DMS153 (cell line): ENCODE measurements at places on chromosomes 4 and X.

GRCh38 chr4:188198982-188199792, 59.9 kb downstream of the TRIML1 start:
- no peak for DNase-seq

DNA sequence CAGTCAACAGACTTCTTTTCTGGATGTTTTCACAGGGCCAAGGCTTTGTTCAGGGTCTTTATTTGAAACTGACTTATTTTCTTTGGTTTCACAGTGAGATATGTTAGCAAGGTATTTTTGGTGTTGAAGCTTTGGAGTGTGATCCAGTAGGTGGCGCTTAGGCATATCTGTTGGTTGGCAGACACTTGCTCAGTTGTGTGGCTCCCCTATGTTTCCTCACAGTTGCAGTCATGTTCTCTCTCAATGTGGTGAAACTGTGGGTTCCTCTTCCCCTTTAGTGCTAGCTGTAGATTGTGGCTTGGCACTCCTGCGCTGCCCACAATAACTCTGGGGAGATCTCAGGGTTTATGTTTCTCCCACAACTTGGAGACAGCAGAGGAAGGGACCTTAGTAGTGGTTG, 460.8 kb downstream of the SLITRK2 start:
- DNase-seq, result no peak

GRCh38 chr4:81314897-81315470, 100.0 kb upstream of the PRKG2 start:
- no peak for DNase-seq

DNA sequence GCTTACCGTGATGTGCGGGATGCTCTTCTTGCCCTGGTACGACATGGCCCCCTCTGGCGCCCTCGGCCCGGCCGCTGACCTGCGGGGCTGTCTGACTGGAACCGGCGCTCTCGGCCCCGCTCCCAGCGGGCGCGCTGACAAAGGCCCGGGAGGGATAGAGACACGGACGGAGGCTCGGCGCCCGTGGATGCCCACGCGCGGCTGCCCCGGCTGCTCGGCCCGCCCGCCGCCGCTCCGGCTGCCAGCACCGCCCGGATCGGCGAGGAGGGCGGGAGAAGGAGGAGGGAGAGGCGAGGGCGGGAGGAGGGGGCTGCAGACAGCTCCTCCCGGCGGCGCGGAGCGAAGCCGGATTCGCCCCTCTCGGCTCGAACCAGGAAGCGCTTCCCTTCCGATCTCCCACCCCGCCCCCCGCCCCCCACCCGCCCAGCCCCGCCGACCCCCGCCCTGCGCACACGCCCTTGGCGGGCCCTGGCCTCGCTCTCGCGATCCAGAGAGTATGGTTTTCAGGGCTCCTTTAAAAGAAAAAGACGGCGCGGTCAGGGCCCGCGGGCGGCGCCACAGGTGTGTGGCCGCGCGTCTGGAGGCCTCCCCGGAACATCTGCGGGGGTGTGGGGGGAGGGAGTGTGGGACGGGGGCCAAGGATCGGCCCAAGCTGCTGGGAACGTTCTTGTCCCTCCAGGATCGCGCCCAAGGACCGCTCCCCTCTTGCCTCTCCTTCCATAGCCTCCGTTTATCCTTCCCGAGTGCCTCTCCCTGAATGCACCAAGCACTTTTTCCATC, 4.5 kb downstream of the CRMP1 start:
- no peak for DNase-seq

DNA sequence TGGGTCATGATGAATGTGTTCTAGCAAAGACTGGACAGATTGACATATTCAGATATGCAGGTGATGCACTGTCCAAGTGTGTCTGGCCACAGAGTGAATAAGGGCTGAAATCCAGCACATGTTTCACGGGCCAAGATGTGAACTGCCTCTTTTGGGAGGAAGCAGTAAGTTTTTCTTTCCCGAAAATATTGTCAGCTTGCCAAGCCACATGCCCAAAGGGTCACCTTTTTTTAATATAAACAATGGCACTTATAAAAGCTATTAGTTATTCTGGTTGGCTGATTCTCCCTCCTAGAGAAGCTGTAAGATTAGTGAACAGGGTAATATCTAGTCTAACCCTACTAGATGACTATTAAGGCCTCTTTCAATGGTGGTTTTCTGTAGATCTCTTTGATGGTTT, 1.5 kb upstream of the EDNRA start:
- DNase-seq, result no peak

GRCh38 chr4:7195141-7195515, 2.8 kb downstream of the SORCS2 start:
- no peak for DNase-seq

GRCh38 chr4:55312489-55313101, 33.4 kb upstream of the SRD5A3 start:
- DNase-seq, result no peak

- no peak for DNase-seq
Measured at GRCh38 chr4:176335421-176335820, 15.7 kb downstream of the SPCS3 start.
